Glutamatergic neuron (in vitro differentiated cells): ENCODE measurements at places on chromosomes 2 and 18.

DNA sequence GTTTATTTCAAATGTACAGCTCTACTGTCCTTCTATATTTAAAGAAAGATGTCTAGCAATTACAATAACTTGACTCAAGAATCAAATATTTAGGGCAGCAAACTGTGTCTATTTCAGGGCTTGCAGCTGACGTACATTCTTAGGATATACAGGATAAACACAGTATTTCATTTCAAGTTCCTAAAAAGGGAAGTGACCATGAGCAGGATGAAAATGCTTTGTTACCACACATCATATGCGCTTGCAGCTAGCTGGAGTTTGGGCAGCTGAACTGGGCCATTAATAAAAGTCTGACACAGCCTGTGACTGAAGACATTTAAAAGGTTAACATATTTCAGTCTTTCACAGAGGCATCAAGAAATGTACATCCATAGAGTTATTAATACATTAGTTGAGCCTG is 264.6 kb upstream of the TRIB2 start:
- DNase-seq = no peak
- H3K4me3 ChIP-seq = no peak overlapping the region
- peaks cover 1% of the 10 kb centered on the region for H3K27me3 ChIP-seq
- H3K27ac ChIP-seq = no peak overlapping the region

DNA sequence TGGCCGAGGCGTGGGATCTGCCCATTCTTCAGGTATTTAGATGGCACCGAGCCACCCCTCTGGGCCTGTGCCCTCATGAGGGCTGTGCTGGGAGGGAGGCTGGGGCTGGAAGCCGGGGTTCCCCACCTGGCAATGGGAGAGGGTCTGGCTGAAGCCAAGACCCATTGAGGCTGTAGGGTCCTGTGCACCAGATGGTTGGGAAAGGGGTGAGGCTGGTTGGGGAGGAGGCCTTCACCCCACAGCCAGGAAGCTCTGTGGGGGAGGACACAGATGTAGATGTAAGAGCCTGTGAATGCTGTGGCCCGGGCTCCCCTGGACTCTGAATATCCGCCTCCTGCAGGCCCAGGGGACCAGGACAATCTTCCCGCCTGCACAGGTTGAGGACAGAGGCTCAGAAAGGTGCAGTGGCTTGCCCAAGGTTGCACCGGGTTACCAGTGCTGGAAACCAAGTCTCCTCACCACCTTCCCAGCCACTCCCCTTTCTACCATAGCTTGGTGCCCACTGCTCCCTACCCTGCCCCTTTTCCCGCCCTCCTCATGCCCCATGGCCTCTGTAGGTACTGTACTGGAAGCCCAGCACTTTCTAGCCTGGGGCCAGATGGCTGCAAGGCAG is 49.7 kb downstream of the PDCL3 start:
- H3K27ac ChIP-seq = no peak overlapping the region
- H3K4me3 ChIP-seq = no peak overlapping the region
- H3K27me3 ChIP-seq = peaks cover 3% of the 10 kb centered on the region
- no peaks in the 10 kb centered on the region for H3K36me3 ChIP-seq

GRCh38 chr2:101828673-101829334 is 131.3 kb downstream of the MAP4K4 start:
- peak overlapping the region; percentile 30 for H3K4me3 ChIP-seq
- H3K27ac ChIP-seq = peak overlapping the region; percentile 64
- no peak for DNase-seq
- H3K4me1 ChIP-seq = peaks cover 54% of the 10 kb centered on the region
- peaks cover 12% of the 10 kb centered on the region for H3K27me3 ChIP-seq
- no peaks in the 10 kb centered on the region for H3K36me3 ChIP-seq

- no peaks in the 10 kb centered on the region for H3K27me3 ChIP-seq
- no peaks in the 10 kb centered on the region for H3K36me3 ChIP-seq
- no peak for DNase-seq
- H3K4me3 ChIP-seq = no peak overlapping the region
- peaks cover 7% of the 10 kb centered on the region for H3K4me1 ChIP-seq
Measured at GRCh38 chr2:205867371-205867770, 185.1 kb downstream of the NRP2 start.

DNA sequence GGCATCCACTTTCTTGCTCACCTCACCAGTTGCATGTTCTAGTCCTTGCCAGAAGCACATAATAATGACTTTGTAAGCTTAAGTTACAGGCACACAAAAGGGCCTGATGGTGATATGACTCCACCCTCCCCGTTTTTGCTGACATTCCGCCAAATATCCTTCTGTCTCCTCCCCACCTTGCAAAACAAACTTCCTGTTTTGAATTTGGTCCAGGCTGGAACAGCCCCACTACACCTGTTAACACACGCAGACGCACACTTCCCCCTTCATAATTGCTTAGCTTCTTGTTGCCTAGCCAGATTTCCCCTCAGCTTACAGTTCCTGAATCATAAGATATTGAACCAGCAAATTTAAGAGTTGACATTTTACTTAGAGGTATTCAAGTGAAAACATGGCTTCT is at the start of gene MGAT5:
Gene MGAT5 (plus strand): TSS at position 269 of the 400 bp plus-strand sequence. CDS start 332 bp downstream, outside the sequence.
- peaks cover 2% of the 10 kb centered on the region for H3K27me3 ChIP-seq
- H3K36me3 ChIP-seq = no peaks in the 10 kb centered on the region
- DNase-seq = no peak
- no peak within 1 kb of the TSS for H3K27ac ChIP-seq
- H3K4me3 ChIP-seq = no peak within 1 kb of the TSS
- H3K4me1 ChIP-seq = peaks cover 6% of the 10 kb centered on the region

DNA sequence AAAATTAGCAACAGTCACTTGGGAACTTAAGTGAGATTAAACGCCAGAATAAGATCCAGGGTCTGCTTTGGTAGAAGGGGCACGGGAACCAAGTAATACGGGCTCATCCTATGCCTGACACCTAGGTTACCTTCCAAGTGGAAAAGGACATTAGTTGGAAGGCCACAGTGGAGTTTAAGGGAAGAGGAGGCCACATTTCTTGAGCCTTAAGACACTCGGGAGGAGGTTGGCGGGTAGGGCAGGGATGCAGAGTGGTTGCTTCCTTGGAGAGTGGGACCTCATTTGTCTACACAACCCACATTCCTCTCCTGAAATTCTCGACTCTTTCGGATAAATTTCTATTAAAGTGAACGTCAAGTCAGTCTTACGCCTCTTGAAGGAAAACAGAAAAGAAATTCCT is 510 bp upstream of the DNAH6 start:
- no peaks in the 10 kb centered on the region for H3K27me3 ChIP-seq
- no peak overlapping the region for H3K27ac ChIP-seq
- H3K4me1 ChIP-seq = no peaks in the 10 kb centered on the region
- H3K4me3 ChIP-seq = peak overlapping the region; percentile 84
- no peak for DNase-seq
- no peaks in the 10 kb centered on the region for H3K36me3 ChIP-seq

DNA sequence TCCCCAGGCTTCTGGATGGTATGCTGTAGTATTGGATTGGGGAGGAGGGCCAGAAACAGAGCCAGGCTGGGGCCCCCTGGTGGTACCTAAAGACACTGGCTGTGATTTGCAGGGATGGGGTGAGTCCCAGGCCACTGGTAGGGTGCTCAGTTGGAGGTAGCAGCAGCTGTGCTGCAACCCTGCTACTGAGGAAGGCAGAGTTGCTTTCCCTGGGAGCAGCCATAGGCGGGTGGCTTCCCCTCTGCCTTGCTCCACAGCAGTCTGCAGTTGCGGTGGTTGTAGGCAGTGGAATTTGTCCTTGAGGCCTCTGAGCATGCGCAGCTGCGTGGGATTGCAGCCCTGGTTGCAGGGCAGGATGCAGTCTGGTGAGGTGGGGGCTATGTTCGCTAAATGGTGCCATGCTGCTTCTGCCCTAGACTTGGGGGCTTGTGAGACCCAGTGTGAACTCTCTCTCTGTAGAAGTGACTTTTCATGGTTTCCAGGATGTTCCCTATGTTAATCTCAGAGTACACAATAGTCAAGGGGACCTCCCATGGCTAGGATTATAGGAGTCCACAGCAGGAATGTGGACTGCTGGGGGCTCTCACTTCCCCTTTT is 443.5 kb downstream of the XIRP2 start:
- DNase-seq = peak; percentile 38
- no peak overlapping the region for H3K27ac ChIP-seq
- H3K36me3 ChIP-seq = no peaks in the 10 kb centered on the region
- no peak overlapping the region for H3K4me3 ChIP-seq

- no peak overlapping the region for H3K4me3 ChIP-seq
- peak; percentile 59 for DNase-seq
- no peaks in the 10 kb centered on the region for H3K4me1 ChIP-seq
- H3K36me3 ChIP-seq = no peaks in the 10 kb centered on the region
- no peaks in the 10 kb centered on the region for H3K27me3 ChIP-seq
Measured at GRCh38 chr2:21317131-21317530, 193.4 kb downstream of the TDRD15 start.

DNA sequence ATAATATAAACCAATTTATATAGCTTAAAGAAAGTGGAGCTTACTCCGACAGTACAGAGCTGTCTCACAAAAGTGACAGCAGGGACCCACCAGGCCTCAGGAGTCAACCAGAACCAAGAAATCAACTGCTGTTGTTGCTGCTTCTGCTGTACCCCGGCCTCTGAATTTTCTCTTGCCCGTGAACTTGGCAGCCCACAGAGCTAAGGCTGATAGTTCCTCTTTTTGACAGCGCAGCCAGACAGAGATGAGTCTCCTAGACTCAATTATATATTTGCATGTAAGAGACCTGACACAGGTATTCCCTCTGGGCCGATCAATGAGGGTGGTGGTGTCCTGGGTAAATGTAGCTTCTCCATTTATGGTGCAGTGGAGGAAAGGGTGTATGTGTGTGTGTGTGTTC is 109.4 kb downstream of the KCTD1 start:
- no peaks in the 10 kb centered on the region for H3K36me3 ChIP-seq
- H3K4me1 ChIP-seq = no peaks in the 10 kb centered on the region
- H3K27ac ChIP-seq = no peak overlapping the region
- no peak overlapping the region for H3K4me3 ChIP-seq
- no peaks in the 10 kb centered on the region for H3K27me3 ChIP-seq
- DNase-seq = no peak
